ENCODE measurements at places on chromosomes 13 and 19. TPM values are rescaled to one million over a fixed set of nuclear protein-coding genes. Genes with fewer than 3 reads are reported as not detected.

- no peak for DNase-seq
Observed at GRCh38 chr13:90706631-90707030, 640.9 kb upstream of the MIR17HG start.

DNA sequence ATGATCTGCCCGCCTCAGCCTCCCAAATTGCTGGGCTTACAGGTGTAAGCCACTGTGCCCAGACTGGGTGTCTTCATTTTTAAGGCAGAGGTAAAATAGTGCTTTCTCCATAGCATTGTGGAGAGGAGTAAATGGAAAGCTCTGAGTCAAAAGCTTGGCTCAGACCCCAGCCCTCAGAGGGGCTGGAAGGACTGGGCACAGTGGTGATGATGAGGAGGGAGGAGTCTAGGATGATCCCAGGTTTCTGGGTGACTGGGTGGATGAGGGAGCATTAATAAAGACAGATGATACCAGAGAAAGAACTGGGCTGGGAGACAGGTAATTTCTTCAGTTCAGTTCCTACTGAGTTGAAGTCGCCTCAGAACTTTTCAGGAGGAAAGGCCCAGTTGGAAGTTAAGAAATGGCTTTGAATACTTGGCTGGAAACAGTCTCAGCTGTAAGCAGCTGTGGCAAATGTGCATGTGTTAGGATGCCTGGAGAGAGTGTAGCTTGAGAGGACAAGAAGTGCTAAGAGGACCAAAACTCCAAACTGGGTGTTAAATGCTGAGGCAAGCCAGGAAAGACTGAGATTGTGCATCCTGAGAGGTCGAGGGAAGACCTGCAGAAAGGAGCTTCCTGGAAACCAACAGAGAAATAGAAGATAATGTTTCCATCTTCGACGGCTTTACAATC lies 37.1 kb upstream of the MEDAG start:
- DNase-seq: no peak

- DNase-seq: no peak
Observed at GRCh38 chr19:29247051-29247450, 34.1 kb upstream of the UQCRFS1 start.

DNA sequence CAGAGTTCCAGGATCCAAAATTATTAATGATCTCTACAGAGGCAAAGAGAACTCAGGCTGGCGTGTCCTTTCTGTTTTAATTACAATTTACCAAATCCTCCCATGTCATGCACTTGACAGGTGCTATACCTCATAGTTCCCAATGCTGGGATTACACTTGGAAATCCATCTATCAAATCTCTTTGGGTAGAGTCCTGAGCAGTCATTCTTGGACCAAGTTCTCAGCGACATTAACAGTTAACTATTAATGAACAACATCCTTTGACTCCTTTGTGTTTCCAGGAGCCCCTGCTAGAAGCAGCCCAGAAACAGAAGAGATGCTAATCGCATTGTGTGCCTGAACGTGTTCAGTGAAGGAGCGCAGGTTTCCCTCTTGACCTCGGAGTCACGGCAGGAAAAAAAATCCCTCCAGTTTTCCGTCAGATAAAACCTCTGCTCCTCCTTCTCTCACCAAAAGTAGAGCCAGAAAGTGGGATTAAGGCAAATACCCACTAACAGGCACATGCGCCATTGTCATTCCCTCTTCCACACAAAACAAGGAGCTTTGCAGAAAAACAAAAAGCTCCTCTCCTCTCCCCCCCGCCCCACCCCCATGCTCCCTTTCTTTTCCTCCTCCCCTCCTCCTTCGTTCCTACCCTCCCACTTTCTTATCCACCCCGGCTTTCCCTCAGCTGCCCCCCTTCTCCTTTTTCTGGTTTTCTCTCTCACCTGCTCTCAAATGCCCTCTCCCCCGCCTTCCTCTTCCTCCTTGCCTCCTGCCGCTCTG lies 224.7 kb downstream of the ZIC5 start:
- DNase-seq: no peak

DNA sequence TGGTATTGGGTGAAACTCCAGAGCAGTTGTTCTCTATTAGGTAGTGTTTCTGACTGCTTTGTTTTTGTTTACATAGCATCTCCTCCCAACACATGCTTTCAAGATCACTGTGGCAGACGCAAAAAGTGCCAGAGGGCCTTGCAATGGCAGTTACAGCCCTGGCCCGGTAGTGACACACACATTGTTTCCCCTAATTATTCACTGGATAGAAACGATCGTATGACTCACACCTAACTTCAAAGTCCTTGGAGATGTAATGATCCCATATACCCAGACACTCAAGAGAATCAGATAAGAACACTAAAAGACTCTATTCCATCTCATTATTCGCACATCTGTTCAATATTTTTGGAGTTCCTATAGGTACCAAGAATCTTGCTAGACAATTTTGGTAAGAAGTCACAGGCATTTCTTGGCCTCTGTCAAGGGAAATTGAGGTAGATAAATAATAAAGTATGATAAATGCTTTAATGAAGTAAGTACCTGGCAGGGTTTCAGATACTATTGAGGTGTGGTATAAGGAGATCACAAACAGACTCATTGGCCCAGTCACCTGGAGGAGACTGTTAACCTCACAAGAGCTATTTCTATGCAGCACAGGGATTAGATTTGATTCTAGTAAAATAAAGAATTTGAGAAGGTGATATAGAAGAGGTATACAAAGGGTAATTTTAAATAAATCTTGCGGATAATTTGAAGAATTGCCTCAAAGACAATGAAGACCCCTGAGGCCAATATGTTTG lies 485.3 kb downstream of the SLITRK6 start:
- DNase-seq: no peak

Gene ZNF565
- total RNA-seq: 7.4 TPM

- DNase-seq: no peak
Observed at GRCh38 chr13:67833564-67833963, 603.4 kb upstream of the PCDH9 start.

- DNase-seq: no peak
Observed at GRCh38 chr19:58544591-58545285, 874 bp downstream of the TRIM28 start.

- peak; percentile 88 for DNase-seq
Observed at GRCh38 chr19:2983351-2984214, 6.2 kb downstream of the TLE6 start.

Gene ZNF677
- total RNA-seq: 23.5 TPM

- DNase-seq: no peak
Observed at GRCh38 chr13:41809962-41810361, 150.9 kb downstream of the VWA8 start.

GRCh38 chr19:17564781-17565180 lies 9.3 kb downstream of the COLGALT1 start:
- no peak for DNase-seq

DNA sequence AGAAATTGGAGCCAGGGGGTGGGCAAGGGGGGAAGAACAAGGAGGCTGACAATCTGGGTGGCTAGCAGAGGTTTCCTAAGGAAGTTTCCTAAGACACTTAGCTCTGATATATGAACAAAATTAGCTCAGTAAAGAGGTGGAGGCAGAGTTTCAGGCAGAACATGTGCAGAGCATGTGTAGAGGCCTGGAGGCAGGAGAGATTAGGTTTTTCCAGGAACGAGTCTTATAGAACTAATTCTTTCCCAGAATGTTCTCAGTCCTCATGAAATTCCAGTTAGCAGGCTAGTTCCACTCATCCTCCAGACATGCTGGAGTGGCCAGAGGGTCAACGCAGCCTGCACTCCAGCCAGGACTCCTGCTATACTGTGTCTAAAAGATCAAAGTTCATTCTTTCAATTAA lies 184.7 kb downstream of the LACC1 start:
- DNase-seq: no peak

Gene PRX
- 4.9 TPM for total RNA-seq

DNA sequence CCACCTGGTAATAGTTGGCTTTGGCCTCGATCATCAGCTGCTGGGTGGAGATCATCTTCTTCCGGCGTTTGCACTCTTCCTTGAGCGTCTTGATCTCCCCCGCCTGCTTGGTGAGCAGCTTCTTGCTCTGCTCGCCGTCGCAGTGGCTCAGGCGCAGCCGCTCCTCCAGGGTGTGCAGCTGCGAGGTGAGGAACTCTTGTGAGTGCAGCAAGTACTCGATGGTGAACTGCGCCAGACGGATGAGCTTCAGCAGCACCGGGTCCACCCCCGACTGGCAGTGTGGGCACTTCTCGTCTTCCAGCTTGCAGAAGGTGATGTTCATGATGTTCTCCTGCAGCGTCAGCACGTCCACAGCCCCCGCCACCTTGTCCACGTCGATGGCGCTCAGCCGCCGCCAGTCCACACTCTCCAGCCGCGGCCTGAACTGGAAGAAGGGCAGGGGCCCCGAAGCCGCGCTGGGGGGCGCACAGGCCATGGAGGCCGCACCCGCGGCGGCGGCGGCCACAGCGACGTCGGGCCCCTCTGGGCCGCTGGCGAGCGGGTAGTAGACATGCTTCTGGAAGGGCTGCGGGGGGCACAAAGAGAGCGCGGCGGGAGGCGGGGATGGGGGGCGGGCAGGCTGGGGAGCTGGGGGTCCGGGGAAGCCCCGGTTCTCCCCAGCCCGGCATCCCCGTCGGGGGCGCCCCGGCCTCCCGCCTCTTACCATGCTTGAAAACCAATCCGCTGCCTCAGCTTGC lies 3.0 kb downstream of the DZIP1 start:
- DNase-seq: peak; percentile 45

DNA sequence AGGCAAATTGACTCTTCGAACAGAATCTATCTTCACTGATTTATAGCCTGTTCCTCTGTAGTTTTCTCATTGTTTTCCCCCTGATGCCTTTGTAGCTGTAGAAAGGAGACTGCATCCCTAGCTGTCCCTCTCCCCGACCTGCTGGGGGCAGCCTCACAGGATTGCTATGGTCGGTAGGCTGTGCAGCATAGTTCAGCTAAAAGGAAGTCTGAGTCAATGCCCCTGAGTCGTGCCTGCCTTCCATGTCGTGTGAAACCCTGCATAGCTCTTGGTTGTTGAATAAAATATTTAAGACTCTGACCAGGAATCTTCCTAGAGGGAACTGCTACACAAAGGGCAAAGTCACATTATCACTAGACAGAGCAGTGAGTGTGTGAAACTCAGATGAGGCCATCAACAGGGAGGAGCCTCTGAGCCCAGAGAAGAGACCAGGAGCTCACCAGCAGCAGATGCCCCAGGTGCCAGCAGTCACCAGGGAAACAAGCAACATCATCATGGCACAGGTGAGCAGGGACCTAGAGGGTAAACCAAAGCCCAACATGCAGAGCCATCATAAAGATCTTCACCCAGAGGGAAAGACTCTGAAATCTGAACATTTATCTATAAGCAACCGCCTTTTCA lies 108.4 kb upstream of the NBEA start:
- no peak for DNase-seq

- DNase-seq: no peak
Observed at GRCh38 chr19:46631481-46631880, 4.5 kb downstream of the GNG8 start.

GRCh38 chr13:50844084-50844875 lies 788 bp upstream of the DLEU7 start:
- no peak for DNase-seq

GRCh38 chr13:20671789-20672188 lies 31.7 kb upstream of the IL17D start:
- DNase-seq: no peak

- DNase-seq: no peak
Observed at GRCh38 chr13:35822666-35823065, 308.5 kb downstream of the DCLK1 start.

DNA sequence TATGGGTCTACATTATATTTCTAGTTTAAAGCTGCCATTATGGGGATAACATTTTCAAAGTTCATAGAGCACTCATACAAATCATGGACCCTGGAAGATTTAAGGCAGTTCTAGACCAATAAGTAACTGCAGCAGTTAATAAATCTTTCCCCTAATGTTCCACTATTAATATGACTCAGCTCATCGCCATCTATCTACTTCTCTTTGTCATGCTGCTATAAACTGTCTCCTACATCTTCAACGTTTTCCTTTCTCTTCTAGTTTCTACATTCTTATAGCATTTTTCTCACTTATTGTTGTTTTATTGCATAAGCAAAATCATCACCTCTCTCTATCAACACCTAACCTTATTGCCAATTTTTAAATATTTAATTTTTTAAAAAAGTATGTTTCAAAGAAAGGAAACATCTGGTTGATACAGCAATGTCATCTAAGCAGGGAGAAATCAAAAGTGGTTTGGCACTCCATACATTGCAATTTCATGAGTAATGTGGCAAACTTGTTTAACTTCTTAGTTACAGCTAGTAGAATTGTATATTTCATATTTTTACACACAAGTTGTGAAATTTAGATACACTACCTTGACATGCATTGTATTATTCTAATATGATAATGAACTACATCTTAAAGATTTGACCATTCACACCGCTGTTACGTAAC lies 1500.4 kb upstream of the MIR17HG start:
- DNase-seq: no peak

GRCh38 chr13:25965596-25965995 lies 86.2 kb downstream of the SHISA2 start:
- DNase-seq: no peak

Gene SHANK1
- 0.45 TPM for total RNA-seq

DNA sequence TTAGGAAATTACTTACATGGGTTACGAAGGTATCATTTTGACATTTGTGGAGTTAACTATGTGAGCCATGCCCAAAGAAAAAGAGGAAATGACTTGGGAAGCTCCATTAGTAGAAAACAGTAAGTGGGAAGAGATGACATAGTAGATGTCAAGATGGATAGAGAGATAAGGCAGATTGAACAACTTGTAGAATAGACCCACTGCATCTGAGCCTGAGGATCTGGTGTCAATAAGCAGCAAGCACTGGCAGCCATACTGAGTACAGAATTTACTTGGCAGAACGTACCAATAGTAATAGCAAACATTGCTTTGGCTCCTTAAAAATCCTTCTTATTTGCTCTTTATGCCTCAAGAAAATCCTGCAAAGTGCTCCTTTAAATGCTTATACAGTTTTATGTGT lies 203.8 kb downstream of the GPC6 start:
- no peak for DNase-seq

DNA sequence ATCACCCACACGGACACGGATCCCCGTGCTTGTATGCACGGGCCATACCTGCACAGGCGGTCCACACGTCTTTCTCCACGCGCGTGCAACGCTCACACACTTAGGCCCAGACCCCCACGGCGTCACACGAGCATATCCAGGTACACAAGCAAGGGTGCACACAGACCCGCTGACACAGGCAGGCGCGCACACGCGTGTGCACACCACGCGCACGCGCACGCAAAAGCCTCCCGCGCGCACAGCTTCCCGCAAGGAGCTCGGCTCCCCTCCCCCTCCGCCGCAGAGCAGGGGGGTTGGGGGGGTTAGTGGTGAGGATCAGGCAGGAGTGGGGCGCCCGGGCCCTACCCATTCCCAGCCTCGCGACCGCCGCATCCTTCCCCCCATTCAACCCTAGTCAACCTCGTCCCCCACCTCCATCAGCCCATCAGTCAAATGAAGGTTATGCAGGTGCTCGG lies 407 bp downstream of the RAB3A start:
- DNase-seq: peak; percentile 85

DNA sequence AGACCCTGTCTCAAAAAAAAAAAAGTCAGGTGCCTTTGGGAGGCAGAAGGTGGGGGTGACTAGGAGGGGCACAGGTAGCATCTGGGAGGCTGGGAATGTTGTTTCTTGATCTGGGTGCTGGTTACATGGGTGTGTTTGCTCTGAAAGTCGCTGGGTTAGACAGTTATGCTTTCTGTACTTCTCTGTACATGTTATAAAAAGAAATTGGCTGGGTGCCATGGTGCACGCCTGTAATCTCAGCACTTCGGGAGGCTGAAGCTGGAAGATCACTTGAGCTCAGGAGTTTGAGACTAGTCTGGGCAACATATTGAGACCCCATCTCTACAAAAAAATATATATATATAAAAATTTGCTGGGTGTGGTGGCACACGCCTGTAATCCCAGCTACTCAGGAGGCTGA lies 15.1 kb downstream of the NOSIP start:
- DNase-seq: no peak

GRCh38 chr13:24036115-24036514 lies 124.4 kb upstream of the SPATA13 start:
- DNase-seq: no peak
